Activated naive CD4-positive, alpha-beta T cell treated with anti-CD3 and anti-CD28 coated beads for 36 hours (primary cell): ENCODE measurements at places on chromosomes 12 and 14. TPM values are rescaled to one million over a fixed set of nuclear protein-coding genes. Genes with fewer than 3 reads are reported as not detected.

Gene ITGA7
- total RNA-seq: 4.8 TPM

DNA sequence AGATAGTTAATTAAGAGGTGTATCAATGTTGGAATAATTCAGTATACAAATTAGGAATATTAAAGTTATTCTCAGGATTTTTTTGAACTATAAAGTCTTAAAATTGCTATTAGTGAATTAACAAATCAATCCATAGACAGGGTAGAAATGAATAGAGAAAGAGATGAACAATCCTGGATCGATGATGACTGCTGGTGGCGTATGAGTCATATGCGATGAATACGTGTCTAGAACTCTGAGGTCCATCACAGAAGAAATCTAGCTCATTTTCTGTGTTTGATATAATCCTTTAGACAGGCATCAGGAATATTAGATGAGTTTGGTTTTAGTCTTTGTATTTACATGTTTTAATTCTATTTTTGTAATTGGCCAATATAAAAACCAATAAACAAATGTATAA is 85.4 kb upstream of the RTL1 start:
- no peak for DNase-seq

- DNase-seq: no peak
These were observed 299.0 kb downstream of the TTC6 start for GRCh38 chr14:37894463-37894862.

DNA sequence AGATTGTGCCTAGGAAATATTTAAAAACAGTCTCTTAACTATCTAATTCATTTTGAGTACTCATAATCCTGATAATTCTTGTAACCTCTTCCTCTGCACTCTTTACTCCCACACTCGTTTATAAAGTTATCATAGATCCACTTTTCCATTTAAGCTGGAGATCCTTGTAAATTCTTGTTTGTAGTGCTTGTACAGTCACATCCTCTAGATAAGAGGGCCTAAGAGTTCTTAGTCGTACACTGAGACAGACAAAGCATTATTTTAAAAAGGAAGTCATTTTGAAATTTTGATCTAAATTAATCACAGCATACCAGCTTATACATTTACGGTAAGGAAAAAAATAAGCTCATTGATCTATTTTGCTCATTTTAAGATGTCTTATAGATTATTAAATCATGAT is 42.5 kb downstream of the LMO3 start:
- no peak for DNase-seq

DNA sequence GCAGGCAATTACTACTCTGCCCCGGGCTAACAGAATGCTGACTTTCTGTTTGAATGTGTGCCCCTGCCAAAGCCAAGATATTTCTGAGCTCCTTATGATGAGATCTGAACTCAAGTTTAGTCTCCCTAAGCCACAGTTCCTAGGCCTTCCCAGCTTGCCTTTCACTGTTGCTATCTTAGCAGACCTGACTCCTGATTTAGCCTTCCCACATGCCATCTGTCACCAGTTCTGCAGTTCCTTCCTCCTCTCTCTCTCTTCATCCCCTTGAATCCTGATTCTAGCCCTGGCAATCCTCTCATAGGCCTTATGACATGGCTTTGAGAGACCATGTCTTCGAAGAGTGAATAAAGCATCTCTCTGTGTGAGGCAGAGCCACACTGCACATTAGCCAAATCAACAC is 12.5 kb upstream of the SAMD4A start:
- DNase-seq: no peak

GRCh38 chr14:95267306-95267705 is 52.4 kb downstream of the CLMN start:
- DNase-seq: peak; percentile 32

DNA sequence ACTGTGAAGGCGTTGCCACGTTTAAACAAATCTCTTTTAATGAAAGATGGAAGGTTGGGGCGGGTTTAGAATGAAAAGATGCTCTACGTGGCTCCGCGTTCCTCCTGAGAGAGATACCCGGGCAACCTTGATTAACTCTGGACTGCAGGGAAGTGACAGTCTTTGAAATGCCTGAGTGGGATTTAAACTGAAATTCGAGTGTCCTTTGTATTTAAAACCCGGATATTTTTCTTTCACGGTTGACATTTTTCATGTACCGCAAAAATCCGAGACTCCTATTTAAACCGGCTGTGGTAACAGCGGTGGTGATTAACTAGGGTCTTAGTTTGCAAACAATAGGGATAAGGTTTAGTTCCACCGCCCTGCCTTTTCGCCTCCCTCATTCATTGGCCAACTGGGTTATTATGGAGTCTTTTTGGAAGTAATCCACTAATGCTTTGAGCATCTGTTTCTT is 707 bp downstream of the G2E3 start:
- peak; percentile 18 for DNase-seq
